ENCODE measurements at places on chromosomes 12 and 14.

DNA sequence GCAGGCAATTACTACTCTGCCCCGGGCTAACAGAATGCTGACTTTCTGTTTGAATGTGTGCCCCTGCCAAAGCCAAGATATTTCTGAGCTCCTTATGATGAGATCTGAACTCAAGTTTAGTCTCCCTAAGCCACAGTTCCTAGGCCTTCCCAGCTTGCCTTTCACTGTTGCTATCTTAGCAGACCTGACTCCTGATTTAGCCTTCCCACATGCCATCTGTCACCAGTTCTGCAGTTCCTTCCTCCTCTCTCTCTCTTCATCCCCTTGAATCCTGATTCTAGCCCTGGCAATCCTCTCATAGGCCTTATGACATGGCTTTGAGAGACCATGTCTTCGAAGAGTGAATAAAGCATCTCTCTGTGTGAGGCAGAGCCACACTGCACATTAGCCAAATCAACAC is 12.5 kb upstream of the SAMD4A start:
- no peak for DNase-seq

DNA sequence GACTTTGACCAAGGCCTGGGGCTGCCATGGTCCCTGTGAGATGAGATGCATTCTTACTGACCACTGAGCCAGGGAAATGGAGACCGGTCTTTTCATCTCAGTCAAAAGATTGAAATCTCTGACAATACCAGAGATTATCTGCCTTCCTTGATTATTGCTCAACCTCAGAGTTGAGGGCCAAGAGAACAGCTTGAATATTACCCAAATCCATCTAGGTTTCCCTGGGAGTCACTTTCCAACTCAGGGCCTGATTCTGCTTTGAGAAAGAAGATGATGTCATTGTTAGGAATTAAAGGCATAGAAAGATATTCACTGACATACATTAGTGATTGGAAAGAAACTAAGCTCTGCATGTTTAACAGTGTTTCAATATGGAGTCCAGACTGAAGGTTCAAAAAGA is 515.9 kb upstream of the TBX3 start:
- no peak for DNase-seq

DNA sequence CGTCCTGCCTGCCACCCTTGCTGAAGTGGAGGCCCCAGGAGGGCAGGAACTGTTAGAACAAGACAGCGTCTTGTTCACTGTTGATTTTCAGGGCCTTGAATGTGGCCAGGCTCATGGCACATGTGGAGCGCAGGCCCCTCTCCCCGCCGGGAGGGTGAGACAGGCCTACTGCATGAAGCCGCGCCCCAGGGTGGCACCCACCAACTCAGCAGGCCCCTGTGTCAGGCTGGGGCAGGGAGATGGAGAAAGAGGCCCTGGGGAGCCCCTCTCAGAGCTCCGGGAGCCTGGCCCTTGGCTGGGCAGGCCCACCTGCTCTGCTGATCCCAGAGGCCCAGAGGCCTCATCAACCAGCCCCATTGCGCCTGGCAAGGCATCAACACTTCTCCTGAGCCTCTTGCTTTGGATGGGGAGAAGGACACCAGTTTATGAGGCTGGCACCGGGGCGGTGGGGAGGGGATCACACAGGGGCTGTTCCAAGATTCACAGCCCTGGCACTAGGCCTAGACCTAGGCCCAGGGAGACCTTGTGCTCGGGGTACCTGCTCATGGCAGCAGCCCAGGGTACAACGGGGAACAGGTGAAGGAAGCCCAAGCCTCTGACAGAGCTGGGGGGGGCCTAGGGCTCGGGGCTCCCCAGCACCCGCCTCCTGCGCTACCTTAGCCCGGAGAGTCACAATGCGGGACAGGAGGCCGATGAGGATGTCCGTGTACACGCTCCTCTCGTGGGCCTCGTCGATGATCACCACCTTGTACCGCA is 18.1 kb downstream of the DHX37 start:
- no peak for DNase-seq

GRCh38 chr12:19841451-19841850 is 402.2 kb downstream of the AEBP2 start:
- DNase-seq = no peak

- DNase-seq = no peak
Observed at GRCh38 chr12:4012977-4013968, 140.1 kb upstream of the PARP11 start.

DNA sequence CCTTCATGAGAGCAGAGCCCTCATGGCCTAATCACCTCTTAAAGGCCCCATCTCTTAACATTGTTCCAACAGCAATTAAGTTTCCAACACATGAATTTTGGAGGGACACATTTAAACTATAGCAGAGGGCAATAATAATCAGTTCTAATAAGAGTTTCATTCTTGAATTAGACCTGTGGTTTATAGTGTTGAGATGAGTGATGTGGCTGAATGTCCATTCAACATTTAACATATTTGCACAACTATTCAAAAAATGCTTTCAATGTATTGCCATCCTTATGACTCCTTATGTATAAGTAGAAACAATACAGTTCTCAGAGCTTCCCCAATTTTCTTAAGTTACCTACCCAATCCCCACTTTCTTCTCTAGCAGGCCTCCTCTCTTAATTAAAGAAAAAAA is 21.5 kb downstream of the KLHL28 start:
- no peak for DNase-seq

DNA sequence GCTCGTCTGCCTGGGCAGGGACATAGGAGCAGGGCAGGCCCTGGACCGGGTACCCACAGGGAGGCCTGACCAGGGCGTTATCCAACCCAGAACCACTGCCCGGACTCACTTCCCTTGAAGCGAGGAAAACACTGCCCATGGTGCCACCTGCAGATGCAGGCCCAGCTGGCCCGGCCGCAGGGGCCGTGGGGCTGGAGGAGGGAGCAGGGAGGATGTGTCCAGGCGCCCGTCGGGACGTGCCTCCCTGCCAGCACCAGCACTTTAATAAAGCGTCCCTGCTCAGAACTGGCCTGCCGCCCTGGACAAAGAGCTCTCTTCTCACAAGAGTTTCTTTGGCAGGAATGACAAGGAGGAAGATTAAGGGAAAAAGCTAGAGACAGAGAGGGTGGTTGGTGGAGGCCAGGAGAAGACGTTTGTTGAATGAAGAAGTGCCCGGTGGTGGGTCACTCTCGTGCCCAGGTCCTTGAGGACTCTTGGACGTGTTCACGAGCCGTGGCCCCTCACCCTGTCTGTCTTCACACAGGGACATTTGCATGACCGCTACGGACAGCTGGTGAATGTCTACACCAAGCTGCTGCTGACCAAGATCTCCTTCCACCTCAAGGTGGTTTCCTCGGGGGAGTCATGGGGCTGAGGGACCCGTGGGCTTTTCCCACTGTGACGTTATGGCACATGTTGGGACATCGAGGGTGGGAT is 14.2 kb downstream of the HIP1R start:
- no peak for DNase-seq

GRCh38 chr12:105084251-105085250 is at the start of gene ALDH1L2:
ALDH1L2 (minus strand) TSS chr12:105084458; CDS start chr12:105084436, 22 bp downstream.
- no peak for DNase-seq

DNA sequence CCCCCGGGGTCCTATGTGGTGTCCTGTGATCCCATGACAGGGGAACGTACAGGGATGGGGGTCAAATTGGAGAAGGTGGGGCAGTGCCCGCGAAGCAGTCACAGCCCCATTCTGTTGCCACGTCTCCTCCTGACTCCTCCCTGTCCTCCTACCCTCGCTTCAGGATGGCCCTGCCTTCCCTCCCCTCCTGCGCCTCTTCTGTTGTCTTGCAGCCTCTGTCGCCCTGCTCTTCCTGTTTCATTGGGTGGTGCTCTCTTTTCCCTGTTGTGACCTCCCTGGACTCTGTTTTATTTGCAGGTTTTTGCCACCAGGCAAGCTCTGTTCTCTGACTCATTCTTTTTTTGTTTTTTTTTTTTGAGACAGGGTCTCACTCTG is 18.7 kb downstream of the CABP1 start:
- no peak for DNase-seq

GRCh38 chr14:69235708-69236107 is 24.2 kb upstream of the GALNT16 start:
- no peak for DNase-seq

GRCh38 chr12:124326104-124326503 is 31.2 kb downstream of the RFLNA start:
- DNase-seq = no peak

DNA sequence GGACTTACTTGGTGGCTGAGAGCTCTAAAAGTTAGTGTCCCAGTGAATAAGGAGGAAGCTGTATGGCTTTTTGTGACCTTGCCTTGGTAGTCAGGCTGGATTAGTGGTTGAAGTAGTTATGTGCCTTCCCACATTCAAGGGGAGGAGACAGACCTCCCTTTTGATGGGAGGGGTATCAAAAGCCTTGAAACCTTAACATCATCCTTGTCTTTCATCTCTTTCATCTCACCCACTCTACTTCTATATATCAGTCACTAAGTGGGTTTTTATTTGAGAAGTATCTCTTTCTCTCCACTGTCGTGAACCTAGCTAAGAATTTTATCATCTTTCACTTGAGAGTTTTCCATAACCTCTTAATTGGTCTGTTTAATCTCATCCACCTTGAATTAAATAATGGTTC is 15.7 kb downstream of the NUBPL start:
- DNase-seq = no peak

GRCh38 chr12:49304161-49304560 is 9.2 kb downstream of the PRPH start:
- DNase-seq = no peak

GRCh38 chr14:39991041-39991440 is 558.8 kb upstream of the FBXO33 start:
- DNase-seq = no peak

- no peak for DNase-seq
Observed at GRCh38 chr14:85867450-85867849, 337.5 kb downstream of the FLRT2 start.

DNA sequence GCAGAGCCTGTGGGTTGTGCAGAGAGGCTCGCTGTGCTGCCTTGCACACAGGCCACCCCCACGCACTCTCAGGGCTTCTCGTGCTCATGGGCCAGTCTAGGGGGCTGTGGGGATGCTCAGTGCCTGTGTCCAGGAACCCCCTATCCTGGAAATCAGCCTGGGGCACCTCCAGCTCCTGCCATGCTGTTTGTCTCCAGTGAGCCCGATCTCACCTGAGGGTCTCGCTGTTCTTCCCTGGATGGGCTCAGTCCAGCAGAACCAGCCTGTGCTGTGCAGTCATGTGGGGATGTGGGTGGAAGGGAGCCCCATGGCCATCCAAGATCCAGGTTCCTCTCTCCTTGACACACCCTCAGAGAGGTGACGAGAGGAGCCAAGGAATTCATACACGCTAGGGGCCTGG is 26.7 kb downstream of the SERPINA1 start:
- no peak for DNase-seq

DNA sequence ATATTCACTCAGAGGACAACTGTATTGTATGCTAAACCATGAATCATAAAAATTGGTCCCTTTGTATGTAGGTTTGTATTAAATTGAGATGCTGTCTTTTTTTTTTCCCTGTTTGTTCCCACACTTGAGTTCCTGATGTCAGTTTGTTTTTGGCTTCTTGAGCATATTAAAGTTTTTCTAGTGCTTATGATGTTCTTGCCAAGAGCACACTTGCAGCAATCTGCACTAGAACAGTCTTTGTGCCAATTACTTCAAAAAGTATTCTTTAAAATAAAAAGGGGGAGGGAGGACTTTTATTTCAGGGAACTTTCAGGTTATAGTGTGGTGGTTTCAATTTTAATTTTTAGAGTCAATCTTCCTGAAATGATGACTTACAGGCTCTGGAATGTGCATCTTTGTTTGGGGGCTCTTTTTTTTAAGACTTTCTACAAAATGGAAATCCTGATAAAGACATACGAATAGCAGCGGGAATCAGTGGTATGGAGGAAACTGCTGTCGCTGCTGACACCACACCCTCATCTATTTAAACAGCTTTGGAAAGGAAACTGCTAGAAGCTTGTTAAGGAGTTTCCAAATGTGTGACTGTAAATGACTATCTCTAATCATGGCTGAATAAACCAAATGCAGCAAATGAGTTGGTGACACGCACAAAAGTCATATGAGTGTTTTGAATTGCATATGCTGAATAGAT is 188.6 kb downstream of the EGLN3 start:
- no peak for DNase-seq

DNA sequence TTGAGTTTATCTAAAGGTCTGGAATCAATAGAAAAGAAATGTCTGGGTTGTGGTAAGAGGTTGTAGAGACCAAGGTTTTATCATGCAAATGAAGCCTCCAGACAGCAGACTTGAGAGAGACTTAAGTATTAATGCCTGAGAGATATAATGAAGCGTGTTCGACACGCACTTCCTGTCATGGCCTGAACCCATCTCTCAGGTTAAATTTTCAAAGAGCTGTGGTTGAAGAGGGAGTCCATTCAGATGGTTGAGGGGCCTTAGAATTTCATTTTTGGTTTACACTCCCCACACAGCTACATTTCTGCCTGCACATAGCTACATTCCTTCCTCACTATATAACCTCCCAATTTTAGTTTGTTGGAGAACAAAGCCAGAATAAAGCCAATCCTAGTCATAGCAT is 10.1 kb upstream of the CLEC12A start:
- DNase-seq = no peak

GRCh38 chr12:20646239-20646827 is 48.8 kb upstream of the SLCO1C1 start:
- DNase-seq = no peak

- no peak for DNase-seq
Observed at GRCh38 chr14:26289891-26290486, 307.8 kb downstream of the NOVA1 start.

DNA sequence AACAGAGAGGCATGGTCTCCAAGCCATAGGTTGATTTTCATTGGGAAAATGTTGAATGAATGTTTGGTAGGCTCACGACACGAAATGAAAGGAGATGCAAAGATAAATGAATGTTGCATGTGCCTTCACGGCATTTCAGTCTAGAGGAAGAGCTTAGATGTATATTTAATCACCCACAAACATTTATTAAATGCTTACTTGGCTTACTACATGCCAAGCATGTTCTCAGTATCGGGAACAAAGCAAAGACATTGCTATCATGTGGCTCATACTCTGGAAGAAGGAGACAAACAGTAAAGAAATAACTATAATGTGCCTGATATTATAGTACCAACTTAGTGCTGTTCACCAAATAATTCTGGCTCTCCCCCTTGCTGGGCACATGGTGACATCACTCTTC is 133.5 kb downstream of the LLPH start:
- no peak for DNase-seq

DNA sequence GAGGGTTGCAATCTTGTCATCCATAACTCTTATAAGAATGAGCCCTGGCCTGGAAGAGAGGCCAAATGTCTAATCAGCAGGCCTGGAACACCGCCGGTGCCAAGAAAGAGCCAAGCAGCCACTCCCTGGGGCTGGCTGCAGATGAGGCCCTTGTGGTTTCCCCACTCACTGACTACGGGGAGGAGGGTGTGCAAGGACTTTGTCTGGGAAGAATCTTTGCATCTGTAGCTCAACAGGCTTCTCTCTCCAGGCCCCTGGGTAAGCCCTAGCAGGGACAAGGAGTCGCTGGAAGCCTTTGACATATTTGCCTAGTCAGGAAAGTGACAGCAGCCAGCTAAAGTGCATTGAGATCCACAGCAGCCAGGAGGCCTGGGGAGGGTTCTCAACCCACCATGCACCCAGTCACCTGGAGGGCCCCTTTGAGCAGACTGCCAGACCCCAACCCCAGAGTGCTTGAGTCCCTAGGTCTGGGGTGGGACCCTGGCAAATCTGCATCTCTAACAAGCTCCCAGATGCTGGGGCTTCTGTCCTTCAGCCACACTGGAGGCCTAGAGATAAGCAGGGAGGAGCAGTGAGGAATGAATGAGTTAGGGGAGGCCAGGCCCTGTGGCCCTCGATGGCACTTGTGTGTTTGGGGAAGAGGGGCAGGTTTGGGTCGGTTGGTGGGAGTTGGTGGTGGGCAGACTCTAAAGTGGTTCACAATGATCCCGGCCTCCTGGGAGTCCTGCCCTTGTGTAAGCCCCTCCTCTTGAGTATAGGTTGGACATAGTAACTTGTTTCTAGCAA is 13.9 kb upstream of the LRTM2 start:
- DNase-seq = no peak
